ENCODE measurements at places on chromosomes 4 and X.

DNA sequence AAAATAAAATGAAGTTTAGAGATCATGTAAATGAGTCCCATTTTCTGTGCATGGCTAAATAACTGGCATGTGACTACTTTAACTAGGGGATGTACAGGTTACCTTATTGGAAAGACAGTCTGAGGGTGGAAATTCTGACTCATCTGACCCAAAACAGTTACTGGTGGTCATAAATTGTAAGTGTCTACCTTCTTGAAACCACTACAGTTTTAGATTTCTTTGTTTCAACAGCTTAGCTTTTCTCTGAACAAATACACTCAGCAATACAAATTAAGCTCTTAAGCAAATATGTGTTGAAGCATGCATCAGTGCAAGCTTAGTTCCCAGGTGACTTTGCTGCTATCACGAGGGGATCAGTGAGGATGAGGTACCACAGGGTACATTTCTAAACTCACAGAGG, 60.7 kb upstream of the PGM2 start:
- peak; percentile 15 for DNase-seq

GRCh38 chr4:113659127-113659526, 102.4 kb downstream of the CAMK2D start:
- DNase-seq, result peak; percentile 23

- DNase-seq, result no peak
Observed at GRCh38 chr4:106806158-106806797, 229.8 kb downstream of the DKK2 start.

- DNase-seq, result no peak
Observed at GRCh38 chr4:123749383-123749782, 352.8 kb downstream of the SPRY1 start.

DNA sequence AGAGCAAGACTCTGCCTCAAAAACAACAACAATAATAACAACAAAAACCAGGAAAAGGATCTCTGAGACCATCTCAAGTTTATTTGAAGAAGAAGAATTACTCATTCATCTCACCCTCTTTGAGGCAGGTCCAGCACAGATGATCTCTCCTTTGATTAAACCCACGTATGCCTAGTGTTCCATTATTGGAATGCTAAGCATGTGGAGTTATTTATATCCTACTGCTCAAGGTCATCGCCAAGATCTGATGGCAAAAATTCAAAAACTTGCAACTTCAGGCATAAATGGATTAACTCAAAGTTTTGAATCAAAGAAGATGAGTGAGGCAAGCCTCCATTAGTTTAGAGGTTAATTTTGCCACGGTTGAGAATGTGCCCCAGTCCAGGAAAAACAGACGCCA, 184.2 kb downstream of the DHRSX start:
- DNase-seq, result no peak

GRCh38 chr4:101183666-101184373, 163.5 kb downstream of the PPP3CA start:
- peak; percentile 74 for DNase-seq

- no peak for DNase-seq
Observed at GRCh38 chrX:135544338-135544948, 24.0 kb downstream of the INTS6L start.

- no peak for DNase-seq
Observed at GRCh38 chr4:160175064-160175643, 1072.3 kb downstream of the RAPGEF2 start.

GRCh38 chrX:139560221-139560620, 29.7 kb downstream of the F9 start:
- DNase-seq, result no peak

DNA sequence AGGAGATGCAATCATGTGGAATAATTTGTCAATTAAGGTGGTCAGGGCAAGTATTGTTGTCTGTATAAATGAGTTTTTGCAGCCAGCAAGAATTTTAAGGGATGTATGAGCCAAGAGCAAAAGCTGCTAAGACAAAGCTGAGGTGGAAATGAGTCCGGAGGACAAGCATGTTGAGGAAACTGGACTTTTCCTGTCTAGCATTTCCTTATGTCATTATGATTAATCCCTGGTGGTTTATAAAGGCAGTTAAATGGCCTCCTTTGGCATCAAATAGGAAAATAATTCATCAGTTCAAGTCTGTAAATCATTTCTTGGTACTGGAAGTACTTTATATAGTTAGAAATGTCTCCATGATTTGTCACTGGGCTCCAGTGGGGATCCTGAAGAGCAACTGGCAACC, 61.6 kb upstream of the TEX13A start:
- no peak for DNase-seq

DNA sequence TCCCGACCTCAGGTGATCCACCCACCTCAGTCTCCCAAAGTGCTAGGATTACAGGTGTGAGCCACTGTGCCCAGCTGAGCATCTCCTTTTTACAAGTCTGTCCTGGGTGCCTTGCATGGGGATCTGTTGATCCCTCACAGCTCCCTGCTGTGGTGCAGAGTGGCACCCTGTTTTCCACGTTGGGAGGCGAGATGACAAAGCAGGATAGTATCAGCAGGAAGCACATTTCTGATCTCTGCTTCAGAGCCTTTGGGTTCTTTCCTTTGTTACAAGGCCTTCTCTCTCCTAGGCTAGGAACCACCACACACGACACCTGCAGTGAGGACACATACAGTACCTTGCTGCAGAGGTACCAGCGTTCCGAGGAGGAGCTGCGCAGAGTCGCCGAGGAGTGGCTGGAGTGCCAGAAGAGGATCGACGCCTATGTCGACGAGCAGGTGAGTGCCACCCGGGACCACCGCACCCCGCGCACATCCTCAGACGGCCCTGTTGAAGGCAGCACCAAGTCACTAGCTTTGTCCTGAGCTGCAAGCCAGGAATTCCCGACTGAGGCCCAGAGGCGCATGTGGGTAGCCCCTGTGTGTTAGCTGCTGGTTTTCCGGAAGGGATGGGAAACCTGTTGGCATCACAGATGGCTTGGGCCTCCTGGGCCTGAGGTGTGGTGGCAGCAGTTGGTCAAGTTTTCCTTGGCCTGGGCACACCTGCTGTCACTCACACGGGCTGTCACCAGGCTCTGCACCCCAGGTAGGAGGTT, 109.6 kb downstream of the TNIP2 start:
- DNase-seq, result no peak

GRCh38 chrX:86148594-86148993, 343 bp downstream of the DACH2 start:
- no peak for DNase-seq

- DNase-seq, result no peak
Observed at GRCh38 chr4:119693126-119693525, 64.5 kb upstream of the PDE5A start.

DNA sequence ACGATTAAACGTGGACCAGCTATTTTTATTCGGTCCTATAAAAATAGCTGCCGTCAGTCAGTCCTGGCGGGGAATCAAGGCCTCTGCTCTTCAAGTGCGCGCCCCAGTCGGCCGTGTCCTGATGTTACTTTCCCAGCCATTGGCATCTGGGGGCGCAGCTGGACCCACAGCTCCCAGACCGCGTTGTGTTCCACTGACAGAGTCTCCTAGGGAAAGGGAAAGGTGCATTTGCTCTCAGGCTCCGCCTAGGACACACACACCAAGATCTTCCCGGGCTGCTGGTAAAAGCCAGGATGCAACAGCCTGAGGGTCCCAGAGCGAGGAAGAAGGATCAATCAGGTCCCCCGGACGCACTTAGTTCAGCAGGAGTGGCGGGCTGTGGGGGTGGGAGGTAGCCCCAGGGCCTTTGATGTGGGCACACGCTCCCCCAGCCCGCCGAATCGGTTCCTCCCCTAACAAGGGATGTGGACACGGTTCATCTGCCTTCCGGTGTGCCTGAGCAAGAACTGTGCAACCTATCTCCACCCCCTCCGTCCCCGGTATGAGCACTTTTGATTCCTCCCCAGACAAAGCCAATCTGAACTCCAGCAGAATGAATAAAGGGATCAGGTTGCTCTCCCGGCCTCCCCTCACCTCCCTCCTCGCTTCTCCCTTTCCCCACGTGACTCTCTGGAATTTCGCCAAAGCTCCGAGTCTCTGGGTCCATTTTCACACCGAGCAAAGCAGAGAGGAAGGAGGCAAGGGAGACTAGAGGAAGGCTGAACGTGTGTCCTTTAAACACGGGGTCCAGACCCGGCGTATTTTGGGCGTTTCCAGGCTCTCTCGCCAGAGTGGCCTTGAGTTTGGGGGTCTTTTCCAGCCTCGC, 626 bp upstream of the FRAS1 start:
- no peak for DNase-seq

DNA sequence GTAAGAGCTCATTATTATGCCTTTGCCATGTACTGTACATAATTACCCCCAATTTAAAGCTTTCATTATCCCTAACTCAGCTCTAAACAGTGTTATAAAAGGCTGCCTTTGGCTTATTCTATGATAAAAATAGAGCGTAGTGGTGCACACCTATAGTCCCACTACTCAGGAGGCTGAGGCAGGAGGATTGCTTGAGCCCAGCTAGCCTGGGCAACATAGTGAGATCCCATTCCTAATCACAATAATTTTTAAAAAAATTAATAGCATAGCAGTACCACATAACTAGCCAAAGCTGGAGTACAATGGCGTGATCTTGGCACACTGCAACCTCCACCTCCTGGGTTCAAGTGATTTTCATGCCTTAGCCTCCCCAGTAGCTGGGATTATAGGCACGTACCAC, 112.4 kb downstream of the PDS5A start:
- no peak for DNase-seq

DNA sequence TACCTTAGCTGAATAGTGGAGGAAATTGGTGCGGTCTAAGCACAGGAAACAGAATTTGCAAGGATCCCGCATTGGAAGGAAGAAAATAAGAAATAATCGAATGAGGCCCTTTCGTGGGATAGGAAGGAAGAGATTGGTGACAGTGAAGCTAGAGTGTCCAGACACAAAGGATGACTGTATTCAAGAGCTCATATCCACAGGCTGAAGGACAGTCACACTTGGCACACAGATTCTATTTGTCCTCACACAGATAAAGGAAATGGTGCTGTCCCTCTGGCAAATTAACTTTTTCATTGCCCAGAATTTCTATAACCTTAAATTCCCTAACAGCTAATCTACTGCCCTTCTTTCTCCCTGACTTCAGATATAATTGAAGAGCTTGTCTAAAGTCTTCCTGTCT, 2188.9 kb upstream of the TENM3 start:
- DNase-seq, result peak; percentile 33

DNA sequence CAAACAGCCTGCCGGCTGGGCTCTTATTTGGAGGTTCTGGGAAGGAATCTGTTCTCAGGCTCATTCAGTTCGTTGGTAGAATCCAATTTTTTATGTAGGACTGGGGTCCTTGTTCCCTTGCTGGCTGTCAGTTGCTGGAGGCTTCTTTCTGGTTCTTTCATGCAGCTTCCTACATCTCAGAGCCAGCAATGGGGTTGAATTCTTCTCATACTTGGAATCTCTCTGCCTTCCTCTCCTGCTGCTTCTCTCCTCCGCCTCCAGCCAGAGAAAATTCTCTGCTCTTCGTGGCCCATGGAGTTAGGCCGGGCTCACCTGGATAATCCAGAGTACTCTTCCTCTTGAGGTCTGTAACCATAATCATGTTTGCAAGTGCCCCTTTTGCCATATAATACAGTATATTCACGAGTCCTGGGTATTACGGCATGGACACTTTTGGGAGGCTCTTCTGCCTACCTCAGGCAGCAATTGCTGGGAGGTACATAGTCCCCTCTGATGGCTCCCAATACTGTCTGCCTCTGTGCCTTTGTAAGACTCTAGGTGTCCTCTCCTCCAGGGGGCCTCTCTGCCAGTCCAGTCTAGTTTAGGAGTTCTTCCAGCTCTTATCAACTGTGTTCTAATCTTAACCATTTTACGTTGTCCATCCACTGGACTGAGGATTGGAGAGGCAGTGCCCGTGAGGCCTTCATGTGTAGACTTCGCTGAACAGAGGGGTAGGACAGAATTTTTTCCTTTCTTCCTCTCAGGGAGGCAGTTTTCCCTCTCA, 2.2 kb downstream of the TRMT44 start:
- DNase-seq, result no peak

GRCh38 chrX:126900937-126901336, 81.4 kb downstream of the PRR32 start:
- no peak for DNase-seq

DNA sequence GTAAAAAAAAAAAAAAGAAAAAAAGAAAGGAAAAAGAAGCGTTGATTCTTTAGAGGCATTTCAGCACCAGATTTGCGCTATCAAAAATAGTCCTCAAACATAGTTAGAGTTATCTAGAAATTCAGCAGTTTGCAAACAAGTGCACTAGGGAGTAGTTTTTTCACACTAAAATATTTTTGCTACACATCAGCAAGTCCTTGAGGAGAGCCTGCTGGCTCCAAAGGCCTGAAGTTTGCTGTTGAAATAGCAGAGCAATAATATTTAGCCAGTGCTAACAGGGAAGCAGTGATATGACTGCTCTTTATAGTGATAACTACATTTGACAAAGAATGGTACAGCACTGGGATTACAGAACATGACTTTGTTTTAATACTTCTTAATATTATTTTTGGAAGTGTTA, 472.2 kb downstream of the PCDH7 start:
- DNase-seq, result no peak

DNA sequence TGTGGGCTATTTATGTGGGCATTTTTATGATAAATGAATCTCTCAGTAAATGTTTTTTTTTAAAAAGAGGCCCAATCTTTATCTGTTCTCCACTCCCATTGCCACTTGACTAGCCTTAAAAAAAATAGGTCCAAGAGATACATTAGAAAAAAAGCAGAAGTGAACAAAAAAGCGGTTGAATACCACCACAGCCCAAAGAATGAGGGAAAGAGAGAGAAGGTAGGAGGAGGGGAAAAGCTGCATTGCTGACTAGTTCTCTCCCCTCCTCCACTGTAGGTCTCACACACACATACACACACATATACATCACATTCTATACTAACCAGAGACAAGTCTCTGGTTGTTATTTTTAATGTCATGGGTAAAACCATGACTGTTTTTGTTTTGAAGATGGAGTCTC, 95.8 kb upstream of the IL13RA1 start:
- DNase-seq, result peak; percentile 87
